ENCODE measurements at places on chromosomes 1 and 21.

- DNase-seq = no peak
Measured at GRCh38 chr21:44086636-44087425, 20.4 kb upstream of the PWP2 start.

GRCh38 chr1:201713086-201713810 lies 115.7 kb upstream of the IPO9 start:
- peak; percentile 99 for DNase-seq

DNA sequence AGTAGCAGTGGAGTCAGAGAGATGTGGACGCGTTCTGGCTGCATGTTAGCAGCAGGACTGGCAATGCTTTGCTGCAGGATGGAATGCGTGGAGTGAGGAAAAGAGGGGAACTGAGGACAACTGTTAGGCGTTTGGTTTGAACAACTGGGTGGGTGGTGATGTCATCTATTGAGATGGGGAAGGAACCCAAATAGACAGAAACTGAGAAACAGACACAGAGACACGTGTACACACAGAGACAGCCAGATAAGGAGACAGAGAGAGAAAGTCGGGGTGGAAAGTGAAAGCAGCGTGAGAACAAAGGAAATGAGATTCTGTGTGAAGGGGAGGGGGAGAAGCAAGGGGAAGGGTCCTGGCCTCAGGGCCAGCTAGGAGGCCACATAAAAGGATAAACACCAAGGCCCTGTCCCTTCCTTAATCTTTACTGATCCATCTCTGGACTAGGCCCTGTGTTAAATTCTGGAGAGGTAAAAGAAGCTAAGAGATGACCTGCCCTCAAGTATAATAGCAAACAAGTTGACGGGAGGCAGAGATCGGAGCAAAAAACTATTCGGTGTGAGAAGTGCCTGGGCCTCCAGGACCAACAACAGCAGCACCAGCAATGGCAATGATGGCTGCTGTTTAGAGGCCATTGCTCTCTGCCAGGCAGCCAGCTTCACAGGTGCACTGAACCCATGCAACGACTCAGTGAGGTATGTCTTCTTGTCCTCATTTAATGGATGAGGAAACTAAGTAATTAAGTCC lies 31.6 kb downstream of the VWA5B1 start:
- DNase-seq = no peak

- peak; percentile 23 for DNase-seq
Measured at GRCh38 chr1:16026723-16027484, 5.1 kb downstream of the CLCNKA start.

DNA sequence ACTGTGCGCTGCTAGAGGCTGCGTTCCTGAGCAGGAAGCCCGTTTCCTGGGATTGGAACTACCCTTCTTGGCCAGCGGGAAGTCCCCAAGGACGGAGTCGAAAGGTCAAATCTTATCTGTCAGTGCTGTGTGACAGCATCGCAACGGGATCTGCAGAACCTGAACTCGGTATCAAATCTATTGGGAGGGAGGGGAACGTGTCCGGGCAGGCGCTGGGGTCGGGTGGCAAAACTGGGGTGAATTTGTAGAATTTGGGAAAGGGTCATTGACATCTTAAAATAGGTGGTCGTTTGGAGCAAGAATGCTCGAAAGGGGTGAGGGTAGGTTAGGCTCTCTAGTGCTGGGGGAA lies 725 bp upstream of the ARPC5 start:
- no peak for DNase-seq

DNA sequence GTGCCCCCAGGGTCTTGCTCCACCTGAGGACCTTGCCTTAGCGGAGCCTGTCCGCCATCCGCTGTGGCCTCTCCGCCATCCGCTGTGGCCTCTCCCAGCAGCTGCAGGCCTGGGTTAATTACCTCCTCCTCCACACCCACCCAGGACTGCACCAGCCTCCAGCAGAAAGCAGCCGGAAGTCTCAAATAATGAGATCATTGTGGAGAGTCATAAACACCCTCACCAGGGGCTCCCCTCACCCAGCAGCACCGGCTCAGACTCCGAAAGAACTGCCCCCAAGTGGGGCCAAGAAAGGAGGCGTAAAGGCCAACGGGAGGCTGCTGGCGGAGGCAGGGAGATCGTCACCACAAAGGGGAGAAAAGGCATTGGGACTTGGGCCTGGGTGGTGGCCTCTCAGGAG lies 10.7 kb upstream of the GPR153 start:
- peak; percentile 39 for DNase-seq

DNA sequence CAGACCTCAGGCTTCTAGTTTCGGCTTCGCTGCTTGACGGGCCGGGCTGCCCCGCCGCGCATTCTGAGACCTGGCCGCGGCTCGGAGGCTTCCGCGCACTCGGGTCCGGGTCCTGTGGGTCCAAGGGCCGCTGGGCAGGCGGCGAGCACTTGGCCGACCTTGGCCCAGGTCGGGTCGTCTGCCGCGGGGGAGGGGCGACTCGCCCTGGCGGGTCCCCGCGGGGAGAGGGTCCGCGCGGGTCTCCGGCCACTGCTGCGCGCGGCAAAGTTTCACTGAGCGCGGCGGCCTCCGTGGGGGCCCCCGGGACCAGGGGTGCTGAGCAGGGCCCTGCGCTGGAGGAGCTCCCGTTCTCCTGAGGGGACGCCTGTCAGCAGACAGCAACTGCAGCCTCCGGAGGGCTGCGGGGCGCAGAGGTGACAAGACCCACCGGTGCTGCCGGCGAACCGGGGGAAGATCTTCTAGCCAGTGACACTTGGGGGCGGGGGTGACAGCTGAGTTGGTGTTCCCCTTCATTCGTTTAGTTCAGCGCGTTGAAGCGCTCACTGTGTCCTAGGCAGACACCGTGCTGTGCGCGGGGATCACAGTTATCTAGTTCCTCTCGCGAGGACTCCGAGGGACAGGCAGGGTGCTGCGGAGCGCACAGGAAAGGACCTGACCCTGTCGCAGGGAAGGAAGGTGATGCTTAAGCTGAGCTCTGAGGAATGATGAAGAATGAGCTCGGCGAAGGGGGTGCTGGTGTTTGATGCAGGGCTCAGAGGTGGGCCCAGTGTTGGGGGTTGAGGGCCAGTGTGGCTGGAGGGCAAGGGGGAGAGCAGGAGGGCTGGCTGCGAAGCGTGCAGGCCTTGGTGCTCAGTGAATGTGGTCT lies 725 bp downstream of the MTFR1L start:
- DNase-seq = peak; percentile 56

DNA sequence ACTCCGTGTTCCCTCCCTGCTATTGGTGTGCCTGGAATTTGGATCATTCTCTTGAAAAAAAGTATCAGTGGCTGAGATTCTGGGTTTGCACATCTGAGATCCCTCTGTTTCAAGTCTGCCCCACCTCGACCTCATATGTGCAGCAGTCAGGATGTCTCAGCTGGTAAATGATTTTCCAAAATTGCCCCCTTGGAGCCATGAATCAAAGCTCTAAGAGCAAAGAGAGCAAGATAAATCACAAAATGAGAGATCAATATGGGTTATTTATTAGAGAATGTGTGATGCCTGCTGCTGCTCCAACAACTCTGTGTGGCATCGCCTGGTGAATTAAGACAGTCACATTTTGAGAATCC lies 8.5 kb downstream of the CRP start:
- no peak for DNase-seq

- DNase-seq = no peak
Measured at GRCh38 chr1:199616947-199617346, 410.6 kb upstream of the NR5A2 start.

GRCh38 chr1:168774241-168774640 lies 45.2 kb upstream of the DPT start:
- DNase-seq = peak; percentile 17

DNA sequence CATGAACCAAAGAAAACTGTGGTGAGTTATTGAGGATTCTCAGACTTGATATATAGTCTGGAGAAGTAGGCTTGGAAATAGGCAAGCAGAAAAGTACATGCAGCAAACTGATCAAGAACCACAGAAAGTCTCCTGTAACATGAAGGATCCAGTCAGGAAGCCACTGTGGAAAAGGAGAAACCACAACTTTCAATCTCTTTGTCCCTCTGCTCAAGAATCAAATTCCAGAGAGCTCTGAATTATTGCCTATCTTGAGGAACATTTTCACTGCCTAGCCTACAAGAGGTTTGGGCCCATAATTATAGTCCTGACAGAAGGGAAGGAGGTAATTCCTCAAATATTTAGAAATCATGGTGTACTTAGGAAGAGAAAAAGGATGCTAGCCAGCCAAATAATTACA lies 43.0 kb upstream of the ADAMTS1 start:
- peak; percentile 76 for DNase-seq

- no peak for DNase-seq
Measured at GRCh38 chr1:29956349-29957030, 720.2 kb downstream of the PTPRU start.

GRCh38 chr1:27145934-27146354 lies 9.0 kb downstream of the SLC9A1 start:
- peak; percentile 88 for DNase-seq

- peak; percentile 23 for DNase-seq
Measured at GRCh38 chr1:101781201-101781831, 215.4 kb downstream of the OLFM3 start.

GRCh38 chr1:228267962-228268880 lies 60.4 kb downstream of the OBSCN start:
- no peak for DNase-seq

DNA sequence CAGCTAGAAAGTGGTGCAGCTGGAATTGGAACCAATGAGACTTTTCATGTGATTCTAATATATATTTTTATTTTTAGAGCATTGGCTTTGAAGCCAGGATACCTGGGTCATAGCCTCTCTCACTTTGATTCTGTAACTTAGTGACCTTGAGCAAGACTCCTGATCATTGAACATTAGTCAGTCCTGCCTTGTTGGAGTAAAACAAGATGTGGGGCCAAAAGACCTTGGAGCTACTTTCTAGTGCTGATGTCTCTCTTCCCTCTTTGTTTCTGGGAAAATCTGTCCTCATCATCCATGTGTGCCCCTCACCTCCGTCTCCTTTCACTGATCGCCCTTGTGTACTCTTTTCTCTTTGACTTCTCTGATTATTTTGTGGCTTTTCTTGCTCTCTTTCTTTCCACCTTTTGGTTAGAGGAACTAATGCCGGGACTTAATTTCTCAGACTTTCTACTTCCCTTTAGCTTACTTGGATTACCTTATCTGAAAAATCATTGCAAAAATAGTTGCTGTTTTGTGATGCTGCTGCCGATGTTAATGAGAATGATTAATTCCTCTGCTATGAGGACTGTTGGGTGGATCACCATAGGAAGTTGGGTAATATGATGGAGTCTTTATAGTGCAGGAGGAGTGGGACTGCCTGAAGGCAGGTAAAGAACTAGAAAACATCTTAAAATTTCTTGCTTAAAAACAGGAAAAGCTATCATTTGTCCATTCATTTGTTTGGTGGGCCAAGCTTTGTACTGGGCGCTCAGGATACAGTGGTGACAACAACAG lies 72.0 kb downstream of the NOS1AP start:
- DNase-seq = peak; percentile 52

- peak; percentile 61 for DNase-seq
Measured at GRCh38 chr1:106926803-106927582, 129.5 kb upstream of the PRMT6 start.

GRCh38 chr1:55402142-55402541 lies 187.0 kb upstream of the USP24 start:
- DNase-seq = peak; percentile 79

DNA sequence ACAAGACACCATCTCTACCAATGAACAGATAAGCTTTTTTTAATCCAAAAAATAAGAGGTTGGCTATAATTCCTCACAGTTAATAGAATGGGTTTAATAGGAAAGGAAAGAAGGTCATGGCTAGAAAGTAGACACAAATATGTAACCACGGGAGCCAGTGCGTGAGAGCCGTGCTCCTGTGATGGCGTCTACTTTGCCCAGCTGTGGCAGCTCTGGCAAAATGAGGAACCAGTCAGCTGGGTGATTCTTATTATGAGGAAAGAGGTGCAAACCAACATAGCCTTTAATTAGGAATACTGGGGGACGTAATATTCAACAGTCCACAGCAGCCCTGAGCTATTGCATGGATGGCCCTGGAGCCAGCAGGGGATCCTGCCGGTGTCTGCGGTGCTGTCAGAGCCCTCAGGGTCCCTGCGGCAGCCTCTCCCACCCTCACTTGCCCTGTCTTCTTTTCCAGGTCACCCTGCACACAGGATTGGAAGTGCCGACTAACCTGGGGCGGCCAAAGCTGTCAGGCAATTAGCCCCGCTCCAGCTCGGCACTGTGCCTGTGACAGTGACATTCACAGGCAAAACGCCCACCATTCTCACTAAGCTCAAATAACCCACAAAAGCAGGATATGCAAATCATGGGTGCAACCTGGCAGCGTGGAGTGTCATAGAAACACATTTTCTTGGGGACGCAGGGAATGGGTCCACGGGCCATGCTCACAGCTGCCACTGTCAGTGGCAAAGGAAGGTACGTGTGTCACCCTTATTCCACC lies 25.9 kb upstream of the GNPAT start:
- no peak for DNase-seq

DNA sequence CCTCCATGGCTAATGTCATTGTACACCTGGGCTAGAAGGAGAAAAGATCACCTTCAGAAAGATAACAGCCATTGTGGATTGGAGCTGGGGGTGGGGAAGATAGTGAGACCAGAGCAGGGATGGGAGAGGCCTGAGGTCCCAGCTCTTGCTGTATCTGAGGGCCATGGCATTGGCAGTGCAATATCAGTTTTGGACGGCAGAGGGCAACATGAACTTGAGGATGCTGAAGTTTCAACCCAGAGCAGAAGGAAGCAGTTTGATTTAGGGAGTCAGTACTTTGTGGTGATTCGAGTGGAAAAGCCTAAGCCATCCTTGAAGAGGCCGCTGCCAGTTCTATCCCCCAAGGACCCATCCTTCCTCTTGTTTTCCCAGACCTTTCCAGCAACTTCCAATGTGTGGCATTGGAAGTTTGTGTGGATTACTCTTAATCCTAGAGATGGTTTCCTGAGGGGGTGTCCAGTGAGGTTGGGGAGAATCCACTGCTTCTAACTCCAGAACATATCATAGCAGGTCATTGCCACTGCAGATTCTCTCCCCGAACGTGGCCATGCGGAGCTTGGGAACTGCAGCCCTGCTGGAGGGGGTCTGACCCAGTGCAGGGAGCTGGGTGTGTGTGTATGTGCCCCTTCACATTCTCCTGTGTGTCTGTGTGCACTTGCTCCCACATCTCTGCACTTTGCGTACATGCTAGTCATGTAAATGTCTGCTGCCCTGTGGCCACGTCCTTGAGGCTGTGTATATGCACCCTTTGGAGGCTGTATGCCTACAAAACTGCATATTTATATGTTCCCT lies 24.1 kb downstream of the SLC26A9 start:
- peak; percentile 80 for DNase-seq

DNA sequence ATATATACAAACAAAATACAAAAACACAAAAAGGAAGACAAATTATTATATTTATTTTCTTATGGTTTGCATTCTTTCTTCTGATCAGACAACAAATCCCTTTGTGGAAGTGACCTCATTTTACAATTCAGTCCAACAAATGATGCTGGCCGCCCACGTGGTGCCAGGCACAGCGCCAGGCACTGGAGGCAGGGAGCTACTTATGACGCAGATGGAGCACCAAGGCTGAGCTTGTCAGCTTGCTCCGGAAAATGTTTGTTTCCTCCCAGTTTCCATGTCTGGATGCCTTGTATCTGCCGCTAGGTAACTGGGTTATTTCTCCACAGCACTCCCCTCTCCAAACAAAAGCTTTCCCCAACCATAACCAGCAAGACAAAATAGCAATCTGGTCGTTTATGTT lies 30.7 kb upstream of the CD34 start:
- peak; percentile 43 for DNase-seq

All from fibroblast of skin of abdomen (primary cell).